ENCODE measurements at places on chromosomes 16 and 17.

- DNase-seq, result no peak
Measured at GRCh38 chr16:57089406-57089805, 3.0 kb upstream of the CPNE2 start.

GRCh38 chr17:58918884-58919283 lies 163.2 kb downstream of the PPM1E start:
- no peak for DNase-seq

DNA sequence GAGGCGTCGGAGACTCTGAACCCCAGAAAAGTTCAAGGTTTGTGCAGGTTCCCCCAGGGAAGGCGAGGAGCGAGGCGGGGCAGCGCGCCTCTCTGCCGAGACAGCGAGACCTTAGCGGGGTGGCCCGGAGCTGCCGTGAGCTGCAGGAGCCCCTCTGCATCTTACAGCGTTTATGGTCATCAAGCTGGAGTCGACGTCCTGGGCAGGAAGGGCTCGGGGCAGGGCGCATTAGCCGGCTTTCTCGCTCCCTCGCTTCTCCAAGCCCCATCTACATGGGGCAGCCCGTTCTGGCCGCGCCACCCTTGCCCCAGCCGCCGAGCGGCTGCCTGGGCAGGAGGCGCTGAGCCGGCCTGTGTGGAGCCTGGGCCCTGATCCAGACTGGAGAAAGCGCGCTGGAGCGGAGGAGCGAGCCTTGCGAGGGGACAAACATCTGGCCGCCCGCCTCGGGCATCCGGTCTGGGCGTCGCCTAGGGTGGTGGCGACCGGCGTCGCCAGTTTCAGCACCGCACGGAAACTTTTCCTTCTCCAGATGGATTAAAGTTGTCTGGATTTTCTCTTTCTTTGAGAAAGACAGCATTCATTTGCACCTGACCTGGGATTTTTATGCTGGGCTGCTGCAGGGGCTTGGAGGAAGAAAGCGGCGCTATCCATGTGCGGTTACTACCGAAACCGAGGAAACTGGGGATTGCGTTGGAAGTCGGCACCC lies 750 bp downstream of the TMEM132E start:
- no peak for DNase-seq

DNA sequence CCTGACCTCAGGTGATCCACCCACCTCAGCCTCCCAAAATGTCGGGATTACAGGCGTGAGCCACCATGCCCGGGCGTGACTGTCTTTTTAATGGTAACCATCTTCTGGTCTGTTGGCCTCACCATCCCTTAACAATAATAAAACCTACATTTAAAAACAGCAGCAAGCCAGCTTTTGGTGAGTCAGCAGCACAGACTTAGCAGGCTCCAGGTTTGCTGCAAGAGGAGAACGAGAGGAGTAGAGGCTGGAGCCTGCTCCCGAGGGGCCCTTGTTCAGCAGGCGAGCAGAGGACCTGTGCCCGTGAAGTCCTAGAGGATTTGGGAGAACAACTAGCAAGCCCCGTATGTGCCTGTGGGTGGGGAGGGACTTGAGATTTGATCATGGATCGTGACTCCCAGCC lies 35.7 kb downstream of the MYH13 start:
- no peak for DNase-seq

GRCh38 chr17:7705269-7706255 lies 560 bp downstream of the EFNB3 start:
- no peak for DNase-seq

- no peak for DNase-seq
Measured at GRCh38 chr17:74430706-74431567, 951 bp upstream of the GPRC5C start.

- no peak for DNase-seq
Measured at GRCh38 chr16:28858421-28858820, 5.2 kb upstream of the SH2B1 start.

GRCh38 chr16:57413301-57413730 lies 8.7 kb downstream of the CCL17 start:
- DNase-seq, result no peak

Measured in activated CD4-positive, alpha-beta T cell treated with anti-CD3 and anti-CD28 coated beads, Interleukin-2, Interleukin-4, amounts not matched to agents 100 ng/mL and 50 ng/mL, durations not matched to agents 16 hours and 8 hours (primary cell).